Fibroblast of skin of right quadriceps (primary cell): ENCODE measurements at places on chromosomes 6 and 20.
A peak's percentile ranks its signal among the peaks of the same experiment; 100 is the strongest.

DNA sequence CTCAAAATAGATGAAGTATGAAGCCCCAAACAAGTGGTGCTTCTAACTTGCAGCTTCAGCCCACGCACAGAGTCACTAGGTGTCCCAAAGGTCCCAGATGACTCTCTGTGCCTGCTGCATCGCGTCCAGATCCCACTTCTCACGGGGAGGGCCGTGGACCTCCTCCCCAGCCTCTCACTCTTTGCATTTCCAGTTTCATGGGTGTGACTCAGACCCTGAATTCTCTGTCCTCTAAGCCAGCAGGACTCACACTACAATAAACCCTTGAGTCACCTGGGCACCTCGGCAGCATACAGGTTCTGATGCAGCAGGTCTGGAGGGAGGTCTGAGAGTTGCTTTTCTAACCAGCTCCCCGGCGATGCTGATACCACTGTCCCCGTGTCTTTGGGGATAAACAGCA is 114.0 kb upstream of the RIN2 start:
- no peak for DNase-seq

GRCh38 chr6:17054647-17055046 is 47.2 kb upstream of the STMND1 start:
- no peak for DNase-seq

DNA sequence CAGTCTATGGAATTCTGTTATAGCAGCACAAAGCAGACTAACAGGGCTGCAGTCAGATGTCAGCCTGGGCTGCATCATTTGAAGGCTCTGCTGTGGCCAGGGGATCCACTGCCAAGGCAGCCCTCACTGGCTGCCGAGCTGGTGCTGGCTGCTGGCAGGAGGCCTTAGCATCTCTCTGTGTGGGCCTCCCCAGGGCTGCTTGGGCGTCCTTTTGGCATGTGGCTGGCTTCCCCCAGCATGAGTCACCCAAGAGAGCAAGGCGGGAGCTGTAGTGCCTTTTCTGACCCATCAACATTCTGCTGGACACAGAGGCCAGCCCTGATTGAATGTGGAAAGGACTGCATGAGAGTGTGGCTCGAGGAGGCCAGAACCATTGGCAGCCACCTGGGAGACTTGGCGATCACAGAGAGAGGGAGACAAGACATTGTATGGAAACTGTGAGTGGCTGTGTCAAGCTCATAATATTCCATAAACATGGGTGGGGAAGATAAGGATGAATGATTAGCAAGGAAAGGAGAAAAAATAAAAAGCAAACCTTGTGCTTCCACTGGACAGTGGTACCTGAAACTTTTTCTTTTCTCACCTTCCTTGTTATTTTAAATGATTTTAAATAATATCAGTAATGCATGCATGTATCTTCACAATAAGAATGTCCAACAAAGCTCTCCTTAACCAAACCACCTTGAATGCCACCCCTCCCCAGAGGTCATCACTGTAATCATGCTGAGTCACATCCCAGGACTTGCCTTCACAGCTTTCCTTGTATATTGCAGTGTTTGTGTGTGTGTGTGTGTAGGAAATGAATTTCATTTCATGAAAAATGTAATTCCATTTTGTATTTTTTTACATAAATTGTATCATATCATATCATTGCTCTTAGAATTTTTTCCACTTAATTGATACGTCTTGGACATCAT is 55.0 kb upstream of the VSX1 start:
- peak; percentile 72 for DNase-seq

DNA sequence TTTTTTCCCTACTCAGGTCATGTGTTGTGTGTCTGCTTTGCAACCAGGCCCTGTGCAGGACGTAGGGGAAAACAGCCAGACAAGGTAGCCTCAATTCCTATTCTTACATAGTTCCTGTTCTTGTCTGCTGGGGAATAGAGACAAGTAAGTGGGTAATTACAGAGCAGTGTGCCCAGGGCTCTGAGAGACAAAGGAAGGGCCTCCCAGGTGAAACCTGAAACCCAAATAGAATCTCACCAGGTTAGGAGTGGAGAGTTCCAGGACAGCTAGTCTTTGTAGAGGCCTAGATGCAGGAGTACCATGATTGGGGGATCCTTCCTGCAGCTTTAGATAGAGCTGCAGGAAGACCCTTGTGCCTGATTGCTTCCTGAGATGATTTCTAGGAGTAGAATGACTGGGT is 48.4 kb downstream of the DHX35 start:
- DNase-seq, result no peak

- DNase-seq, result no peak
Measured at GRCh38 chr6:158110986-158111385, 57.1 kb downstream of the SERAC1 start.

GRCh38 chr20:41138475-41139226 is 1.3 kb downstream of the PLCG1 start:
- DNase-seq, result no peak

DNA sequence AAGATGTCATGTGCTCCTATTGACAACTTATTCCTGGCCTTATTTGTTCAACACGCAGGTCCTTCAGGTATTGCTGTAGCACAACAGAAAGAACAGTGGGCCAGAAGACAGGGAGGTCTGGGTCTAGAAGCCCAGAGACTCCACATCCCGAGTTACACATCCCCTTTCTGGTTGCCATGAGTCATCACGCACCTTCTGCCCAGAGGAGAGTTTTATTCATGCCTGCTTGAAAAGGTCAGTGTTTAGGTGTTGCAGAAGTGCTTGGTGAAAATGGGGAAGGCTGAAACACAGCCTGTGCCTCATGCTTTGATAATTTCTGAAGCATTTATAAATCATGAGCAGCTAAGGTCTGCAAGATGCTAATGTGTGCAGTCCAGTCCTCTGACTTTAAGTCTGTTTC is 256.4 kb downstream of the GMPR start:
- no peak for DNase-seq

DNA sequence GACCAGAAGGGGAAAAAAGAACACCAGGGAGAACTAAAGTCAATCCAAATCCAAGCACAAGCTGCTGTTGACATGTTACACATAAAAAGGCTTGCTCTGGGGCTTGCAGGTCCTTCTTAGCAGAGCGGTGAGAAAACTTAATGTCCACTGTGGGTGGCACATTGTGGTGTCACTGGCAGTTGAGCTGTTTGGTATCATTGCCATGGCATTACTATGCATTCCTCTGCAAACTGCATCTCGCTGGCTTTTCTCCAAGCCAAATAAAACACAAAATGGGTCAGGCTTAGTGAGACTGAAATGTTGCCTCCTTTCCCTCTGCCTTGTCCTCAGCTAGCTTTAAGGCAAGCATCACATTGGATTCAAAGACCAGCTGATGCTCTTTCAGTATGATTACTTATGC is 40.9 kb downstream of the LY86 start:
- DNase-seq, result peak; percentile 10

DNA sequence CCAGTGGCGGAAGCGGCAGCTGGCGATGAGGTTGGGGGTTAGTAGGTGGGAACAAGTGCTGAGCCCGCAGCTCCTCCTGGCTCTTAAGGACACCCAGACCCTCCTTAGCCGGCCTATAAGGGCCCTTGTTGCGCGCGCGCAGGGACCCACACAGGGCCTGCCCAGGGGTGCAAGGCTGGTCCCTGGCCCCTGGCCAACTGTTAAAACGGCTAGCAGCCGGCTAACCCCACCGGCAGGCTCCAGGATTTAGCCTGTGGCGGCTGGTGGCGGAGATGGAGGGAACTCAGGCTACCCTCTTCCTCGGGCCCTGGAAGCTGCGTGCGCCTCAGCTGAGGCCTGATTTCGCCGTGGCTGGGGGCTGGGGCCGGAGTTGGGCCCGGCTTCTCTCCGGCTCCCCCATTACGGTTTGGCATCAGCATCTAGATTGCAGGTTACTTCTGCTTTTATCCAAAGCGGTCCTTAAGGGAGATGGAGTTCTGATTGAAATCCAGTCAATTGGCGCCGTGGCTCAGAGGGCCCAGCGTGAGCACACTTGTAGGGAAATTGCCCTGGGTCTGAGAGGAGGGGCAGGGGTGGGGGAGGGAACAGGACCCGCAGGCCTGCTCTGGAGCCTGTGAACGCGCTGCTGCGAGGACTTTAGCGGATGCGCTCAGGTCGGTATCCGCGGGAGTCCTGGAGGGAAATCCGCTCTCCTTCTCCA is 36.9 kb upstream of the CCDC167 start:
- DNase-seq, result no peak
